ENCODE measurements at places on chromosomes 11 and 22.

GRCh38 chr22:24498824-24499223 is 3.7 kb downstream of the UPB1 start:
- DNase-seq: no peak

GRCh38 chr11:59429924-59430516 is 3.8 kb upstream of the OR5A2 start:
- DNase-seq: no peak

DNA sequence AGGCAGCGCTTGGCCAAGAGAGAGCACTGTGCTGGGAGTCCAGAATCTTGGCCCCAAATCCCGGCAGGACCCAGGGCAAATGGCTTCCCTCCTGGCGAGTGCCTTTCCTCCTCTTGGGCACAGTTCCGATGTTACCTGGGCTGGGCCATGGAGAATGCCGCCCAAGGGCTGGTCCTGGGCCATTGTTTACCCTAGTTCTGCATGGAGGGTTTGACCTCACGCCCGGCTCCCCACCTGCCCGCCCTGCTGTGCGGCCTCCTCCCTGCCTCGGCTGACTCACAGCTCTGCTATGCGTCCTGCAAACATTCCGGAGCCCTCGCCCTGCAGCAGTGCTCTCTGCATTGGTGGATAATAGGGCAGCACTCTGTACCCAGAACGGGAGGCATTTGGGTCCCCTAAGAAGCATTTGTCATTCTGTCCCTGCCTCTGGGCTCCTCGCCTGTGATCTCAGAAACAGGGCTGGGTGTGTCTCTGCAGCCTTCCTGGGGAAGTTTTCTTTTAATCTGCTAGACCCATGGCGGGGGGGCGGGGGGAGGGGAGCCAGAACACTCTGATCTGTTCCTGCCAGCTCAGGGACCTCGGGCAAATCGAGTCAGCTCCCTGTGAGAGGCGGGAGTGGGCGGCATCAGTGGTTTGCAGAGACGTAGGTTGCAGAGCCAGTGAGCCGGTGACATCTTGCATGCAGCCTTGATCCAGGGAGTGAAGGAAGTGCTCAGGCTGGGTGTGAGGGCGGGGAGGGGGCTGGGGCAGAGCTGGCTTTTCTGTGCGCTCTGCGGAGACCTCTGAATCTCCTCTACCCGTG is 32.9 kb upstream of the SMIM38 start:
- DNase-seq: no peak

- no peak for DNase-seq
Measured at GRCh38 chr11:2205981-2206690, 34.5 kb upstream of the TH start.

DNA sequence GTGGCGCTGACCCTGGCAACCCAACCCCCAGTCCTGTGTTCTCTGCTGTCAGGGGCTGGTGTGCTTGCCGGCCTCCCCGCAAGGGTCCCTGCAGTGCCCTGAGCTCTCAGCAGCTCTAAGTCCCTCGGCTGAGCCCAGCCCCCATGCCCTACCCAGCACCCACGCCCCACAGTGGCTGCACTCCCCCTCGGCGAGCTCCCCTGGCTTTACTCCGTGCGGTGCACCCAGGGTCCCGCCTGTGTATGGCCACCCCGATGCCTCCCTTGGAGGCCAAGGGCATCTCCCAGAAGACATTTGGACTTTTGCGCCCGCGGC is 72.5 kb upstream of the SHISAL1 start:
- DNase-seq: no peak

GRCh38 chr22:20995329-20996030 is 6.4 kb downstream of the THAP7 start:
- no peak for DNase-seq

- DNase-seq: no peak
Measured at GRCh38 chr11:67662835-67663531, 11.4 kb downstream of the ALDH3B2 start.

DNA sequence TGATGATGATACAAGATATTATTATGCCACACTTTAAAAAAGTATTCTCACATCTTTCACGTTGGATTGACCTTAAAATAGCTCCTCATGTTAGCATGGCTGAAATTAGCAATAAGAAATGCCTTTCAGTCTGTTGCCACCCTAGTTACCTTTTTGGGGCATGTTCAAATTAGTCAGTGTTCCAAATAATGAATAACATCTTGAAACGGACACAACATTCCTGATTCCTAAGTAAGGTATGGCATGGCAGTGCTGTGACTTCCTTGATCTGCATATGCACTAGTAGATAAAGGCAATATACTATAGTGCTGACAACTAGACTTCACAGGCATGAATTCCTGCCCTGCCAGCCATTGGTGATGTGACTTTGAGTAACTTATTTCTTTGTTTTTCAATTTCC is 914.5 kb downstream of the METTL15 start:
- no peak for DNase-seq

GRCh38 chr11:121119440-121119839 is 18.4 kb downstream of the TECTA start:
- DNase-seq: no peak

GRCh38 chr11:83026229-83026628 is 45.5 kb downstream of the RAB30 start:
- DNase-seq: no peak

DNA sequence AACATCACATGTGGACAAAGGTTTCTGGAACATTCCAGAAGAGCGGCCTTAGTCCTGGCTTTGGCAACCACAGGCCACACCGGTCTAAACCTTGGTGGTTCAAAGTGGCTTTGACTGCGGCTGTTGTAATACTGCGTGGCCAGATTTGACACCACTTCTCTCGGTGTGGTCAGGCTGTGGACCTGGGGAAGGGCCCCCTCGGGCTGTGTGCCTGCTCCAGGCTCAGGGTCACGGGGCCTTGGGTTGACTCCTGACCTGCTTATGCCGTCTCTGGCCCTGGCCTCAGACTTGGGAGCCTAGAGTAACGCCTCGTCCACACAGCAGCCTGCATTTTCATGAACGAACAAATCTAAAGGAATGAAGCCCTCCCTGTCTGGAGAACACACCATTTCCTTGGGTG is 118.0 kb downstream of the PHF21B start:
- no peak for DNase-seq
